ENCODE measurements at places on chromosomes 13 and 19.

DNA sequence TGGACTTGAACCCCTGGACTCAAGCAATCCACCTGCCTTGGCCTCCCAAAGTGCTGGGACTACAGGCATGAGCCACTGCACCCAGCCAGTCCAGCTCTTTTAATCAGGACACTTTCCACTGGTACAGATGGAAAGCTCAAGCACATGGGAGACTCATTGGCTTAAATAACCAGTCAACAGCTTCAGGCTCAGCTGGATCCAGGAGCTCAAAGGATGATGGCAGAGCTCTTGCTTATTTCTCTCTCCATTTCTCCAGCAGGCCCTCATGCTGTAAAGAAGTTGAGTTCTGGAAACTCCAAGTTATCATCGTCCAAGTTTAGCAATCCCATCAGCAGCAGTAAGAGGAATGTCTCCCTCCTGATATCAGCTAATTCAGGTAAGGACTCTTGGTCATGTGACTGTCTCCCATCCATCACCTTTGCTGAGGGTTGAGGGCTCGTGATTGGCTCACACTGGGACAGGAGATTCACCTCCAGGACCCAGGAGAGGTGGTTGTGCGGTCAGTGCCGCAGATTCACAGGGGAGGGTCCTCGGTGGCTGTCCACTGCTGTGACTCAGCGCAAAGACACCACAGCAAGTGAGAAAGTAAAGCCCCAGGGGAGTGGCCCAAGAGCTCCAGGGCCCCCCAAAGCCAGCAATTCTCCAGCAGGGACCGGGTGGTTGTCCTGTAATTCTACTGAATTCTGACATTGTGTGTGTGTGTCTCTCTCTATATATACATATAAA, 5.1 kb downstream of the CCL25 start:
- no peak for DNase-seq

DNA sequence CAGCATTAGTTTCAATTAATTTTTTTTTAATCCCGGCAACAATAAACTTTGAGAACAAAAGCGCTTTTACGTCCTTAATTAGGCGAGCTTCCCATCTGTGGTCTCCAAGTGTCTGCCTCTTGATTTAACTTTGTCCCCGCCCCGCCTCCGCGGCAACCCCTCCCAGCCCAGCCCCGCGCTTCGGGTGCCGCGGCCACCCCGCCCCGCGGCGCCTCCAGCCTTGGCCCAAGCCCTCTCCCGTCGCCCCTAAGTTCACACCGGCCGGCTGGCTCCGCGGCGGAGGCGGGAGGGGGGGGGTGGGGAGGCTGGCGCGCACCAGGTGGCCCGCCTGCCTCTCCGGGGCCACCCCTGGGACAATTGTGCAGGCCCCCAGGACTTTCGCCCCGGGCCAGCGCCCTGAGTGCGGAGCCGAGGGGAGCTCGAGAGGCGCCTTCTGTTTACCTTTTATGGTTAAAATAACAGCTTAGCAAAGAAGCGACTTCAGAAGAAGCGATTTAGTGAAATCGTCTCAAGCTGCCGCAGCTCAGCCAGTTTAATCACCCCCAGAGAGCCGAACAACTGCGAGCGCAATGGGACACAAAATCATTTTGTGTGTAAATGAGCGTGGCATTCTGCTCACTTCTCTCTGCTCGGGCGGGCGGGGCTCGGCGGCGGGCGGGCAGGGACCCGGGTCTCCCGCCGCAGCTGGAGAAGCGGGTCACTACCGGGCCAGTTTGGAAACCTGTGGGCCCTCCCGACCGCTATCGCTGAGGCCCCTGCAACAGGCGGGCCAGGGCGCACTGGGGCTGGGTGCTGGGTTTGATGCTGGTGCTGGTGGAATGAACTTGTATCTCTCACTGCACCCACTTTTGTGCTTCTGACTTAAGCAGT, 1.4 kb downstream of the KCTD15 start:
- no peak for DNase-seq

DNA sequence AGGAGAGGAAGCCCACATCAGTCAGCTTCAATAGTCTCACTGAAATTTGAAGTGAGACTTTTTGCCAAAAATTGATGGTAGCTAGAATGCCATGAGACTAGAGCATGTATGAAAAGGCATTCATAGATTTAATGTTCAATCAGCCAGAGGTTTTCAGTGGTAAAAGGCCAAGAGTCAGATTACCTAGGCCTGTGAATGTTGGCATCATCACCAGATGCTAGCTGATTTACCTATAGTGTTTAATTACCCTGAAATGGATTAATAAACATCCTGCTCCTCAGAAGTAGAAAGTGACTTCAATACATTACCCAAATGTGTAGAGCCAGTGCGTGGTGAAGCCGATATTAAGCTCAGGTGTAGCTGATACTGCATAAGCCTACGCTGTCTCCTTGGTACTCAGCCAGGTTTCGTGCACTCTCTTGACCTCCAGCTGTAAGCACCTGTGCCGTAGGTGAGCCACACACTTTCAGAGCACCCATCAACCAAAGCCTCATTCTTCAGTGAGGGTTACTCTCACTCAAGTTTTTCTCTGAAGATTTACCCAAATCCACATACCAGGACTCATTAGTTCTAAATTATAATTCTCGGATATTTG, 1140.3 kb upstream of the SLC10A2 start:
- DNase-seq, result no peak

DNA sequence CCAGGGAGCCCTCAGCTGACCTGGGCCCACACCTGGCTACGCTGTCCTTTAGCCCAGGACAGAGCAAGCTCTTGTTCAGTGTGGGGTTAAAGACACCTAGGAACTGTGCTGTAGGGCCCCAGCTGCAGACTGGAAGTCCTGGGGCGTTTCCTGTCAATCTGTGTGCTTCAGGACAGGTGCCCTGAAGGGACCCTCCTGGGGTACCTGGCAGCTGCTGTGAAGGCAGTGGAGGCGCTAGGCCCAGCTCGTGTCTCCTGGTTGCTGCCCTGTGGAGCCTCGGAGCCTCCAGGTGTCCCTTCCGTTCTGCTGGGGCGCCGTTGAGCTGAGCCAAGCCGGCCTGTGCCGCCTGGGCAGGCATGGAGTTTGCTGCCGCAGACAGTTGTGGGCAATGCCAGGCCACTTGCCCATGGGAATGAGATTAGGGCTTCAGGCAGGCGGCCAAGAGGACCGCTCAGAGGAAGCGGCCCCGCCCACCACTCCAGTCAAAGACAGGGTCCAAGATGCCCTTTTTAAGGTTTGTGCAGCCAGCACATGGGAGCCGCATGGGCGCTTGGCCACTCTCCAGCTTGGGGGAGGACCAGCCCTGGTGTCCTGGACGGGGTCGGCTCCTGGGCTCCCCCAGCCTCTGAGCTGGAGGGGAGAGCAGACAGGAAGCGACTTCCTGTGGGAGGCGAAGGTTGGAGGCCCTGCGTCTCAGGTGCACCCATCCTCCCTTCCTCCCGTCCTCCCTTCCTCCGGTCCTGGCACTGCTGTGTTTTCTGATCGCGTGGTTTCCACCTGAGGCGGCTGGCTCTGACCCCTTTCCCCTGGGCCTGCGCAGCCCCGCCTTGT, 4.0 kb downstream of the PTBP1 start:
- no peak for DNase-seq

DNA sequence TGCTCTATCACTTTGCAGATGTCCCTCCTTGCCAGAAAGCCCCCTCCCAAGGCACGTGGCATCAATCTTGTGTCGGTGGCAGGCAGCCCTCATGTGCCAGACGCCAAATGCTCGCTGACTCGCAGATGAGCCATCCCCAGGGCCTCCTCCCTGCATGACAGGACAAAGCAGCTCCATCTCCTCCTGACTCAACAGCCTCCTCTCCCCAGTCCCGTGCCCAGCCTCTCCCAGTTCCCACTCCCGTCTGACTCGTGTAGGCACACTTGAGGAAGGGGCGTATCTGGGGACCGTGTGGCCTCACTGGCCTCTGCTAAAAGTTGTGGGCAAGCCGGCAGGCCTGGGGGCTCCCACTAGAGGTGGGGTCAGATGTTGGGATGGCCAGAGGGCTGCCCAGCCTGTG, 133.6 kb downstream of the STK24 start:
- no peak for DNase-seq

DNA sequence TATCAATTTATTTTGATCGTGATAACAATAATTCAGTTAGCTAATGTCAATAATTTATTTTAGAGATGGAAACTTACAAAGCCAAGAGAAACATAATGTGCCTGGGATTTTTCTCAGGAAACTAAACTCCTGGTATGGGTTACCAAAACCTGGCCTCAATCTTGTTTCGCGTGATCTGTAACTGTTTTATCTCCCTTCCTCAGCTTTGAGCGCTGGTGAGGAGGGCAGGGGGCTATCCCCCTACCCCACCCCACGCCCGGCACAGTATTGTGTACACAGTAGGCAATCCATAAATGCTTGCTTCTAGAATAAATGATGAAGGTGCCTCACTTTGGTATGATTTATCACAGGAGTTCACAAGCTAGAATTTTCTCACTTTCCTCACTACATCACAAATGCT, 7.7 kb upstream of the DOCK9 start:
- no peak for DNase-seq

DNA sequence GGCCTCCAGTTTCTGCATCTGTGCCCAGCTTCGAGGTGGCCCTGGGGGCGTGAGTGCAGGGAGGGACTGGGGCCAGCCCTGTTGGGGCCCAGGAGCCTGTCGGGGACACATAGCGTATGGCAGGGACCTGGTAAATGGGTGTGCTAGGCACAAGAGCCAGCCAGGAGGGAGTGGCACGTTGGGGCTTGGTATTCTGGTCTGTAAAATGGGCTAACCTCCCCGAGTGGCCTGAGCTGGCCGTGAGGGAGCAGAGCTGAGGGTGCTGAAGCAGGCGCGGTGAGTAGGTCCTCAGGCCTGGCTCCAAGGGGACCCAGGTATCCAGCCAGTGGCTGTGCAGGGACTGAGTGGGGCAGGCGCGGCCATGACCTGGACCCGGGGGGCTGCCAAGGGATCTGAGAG, 4.3 kb downstream of the PTOV1 start:
- DNase-seq, result no peak

DNA sequence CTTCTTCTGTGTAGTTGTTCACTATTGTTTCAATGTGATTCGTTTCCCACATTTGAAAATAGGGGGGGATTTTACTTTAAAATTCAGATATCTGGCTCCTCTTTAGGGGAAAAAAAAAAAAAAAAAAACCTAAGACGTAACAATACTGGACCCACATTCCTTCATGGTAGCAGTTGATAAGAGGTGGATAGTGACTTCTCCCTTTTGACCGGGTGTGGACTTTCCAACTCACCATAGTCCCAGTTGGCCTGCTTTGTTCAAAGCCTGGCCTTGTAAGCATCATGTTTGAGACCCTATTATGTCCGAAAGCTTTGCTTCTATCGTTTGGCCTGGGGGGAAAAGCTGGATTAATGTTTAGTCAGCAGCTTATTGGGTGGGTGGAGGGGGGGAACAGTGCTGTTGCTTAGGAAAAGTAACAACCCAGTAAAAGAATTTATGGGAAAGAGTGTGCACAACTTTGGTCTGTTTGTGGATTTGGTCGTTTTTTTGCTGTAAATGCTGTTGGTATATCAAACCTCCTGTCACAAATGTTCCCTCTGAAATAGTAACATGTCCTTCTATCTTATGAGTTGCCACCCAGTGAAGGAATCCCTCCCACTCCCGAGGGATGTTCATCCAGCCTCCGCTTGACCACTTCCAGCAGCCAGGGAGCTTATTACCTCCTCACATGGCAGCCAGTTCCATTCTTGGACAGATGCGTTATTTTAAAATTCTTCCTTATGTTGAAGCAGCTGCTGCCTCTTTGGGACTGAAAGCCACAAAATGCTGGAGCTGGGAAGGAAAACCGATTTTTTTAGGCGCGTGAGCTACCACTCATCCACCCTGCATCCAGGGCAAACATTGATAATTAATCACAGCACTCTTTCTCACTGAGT, 10.4 kb downstream of the SAMD4B start:
- no peak for DNase-seq

GRCh38 chr13:98443800-98444325, 133.0 kb downstream of the STK24 start:
- no peak for DNase-seq

GRCh38 chr19:5339950-5340636, 519 bp downstream of the PTPRS start:
- DNase-seq, result no peak

- DNase-seq, result no peak
Observed at GRCh38 chr13:112531263-112531794, 56.6 kb downstream of the TUBGCP3 start.

DNA sequence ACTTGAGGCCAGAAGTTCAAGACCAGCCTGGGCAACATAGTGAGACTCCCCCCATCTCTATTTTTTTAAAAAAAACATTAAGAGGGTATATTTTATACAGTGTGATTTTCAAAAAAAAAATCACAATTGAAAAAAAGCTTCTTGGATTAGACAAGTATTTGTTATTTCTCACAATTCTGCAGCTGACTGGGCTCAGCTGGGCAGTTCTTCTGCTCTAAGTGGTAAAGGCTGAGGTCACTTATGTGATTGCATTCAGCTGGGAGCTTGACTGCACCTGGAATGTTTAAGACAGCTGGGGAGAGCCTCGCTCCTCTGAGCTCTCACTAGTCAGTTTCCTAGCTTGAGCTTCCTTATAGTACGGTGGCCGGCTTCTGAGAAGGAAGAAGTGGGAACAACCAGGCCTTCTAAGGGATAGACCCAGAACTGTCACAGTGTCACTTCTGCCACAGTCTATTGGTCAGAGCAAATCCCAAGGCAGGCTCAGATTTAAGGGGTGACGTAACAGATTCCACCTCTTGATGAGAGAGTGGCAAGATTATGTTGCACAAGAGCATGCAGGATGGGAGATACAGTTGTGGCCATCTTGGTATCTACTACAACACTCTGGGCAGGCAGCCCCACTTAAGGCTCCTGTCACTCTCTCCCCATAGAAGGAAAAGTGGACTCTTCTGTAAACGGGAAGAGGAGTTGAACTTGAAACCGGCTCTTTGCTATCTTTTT, 19.7 kb upstream of the IRGC start:
- DNase-seq, result no peak

- peak; percentile 59 for DNase-seq
Observed at GRCh38 chr19:17385878-17386611, 8.0 kb downstream of the CCDC194 start.

DNA sequence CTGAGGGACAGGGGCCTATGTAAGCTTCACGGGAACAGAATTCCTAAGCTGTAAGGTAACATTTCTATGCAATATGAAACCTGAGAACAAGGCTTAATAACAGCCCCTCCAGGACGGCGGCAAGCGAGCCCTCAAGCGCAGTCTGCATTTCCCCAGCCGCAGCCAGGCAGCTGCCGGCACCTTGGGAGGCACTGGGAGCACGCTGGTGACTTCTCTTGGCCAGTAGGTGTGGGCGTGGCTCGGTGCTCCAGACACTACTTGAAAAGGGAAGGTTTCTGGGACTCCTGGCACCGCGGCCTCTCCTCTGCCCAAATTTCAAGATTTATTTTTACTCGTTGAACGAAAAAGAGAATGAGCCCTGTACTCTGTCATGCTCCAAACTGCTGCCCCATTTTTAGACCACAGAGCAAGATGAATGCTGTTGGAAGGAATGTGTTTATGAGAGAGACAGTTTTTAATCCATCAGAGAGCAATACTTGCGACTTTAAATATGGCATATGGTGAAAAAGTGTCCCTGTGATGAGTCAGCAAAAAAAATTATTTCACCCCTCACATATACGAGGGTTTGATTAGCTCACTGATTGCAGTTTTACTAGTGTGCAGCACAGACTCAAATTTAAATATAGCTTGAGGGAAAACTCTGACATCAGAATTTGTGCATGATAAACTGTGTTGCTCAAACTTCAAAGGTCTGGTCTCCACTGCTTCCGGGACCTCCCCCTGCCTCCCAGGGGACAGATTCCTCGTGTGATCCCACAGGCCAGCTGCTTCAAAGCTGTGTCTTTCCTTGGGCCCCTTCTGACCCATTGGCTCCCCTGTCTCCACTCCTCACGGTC, 81.2 kb downstream of the COL4A2 start:
- DNase-seq, result no peak

Measured in stimulated activated CD4-positive, alpha-beta T cell treated with anti-CD3 and anti-CD28 coated beads, Interleukin-2, amount 100 ng/mL, for 48 hours (primary cell).